ENCODE measurements at places on chromosomes 7 and 10. TPM values are rescaled to one million over a fixed set of nuclear protein-coding genes. Genes with fewer than 3 reads are reported as not detected.
A peak's percentile ranks its signal among the peaks of the same experiment; 100 is the strongest.

ASB10 gene
- not detected for total RNA-seq

GRCh38 chr10:34638406-34639054 lies 176.6 kb downstream of the PARD3 start:
- no peak overlapping the region for H3K4me3 ChIP-seq
- peak; percentile 78 for DNase-seq
- H3K27ac ChIP-seq: no peak overlapping the region
- peaks cover 2% of the 10 kb centered on the region for H3K27me3 ChIP-seq
- H3K36me3 ChIP-seq: no peaks in the 10 kb centered on the region

LRRC17 gene
- not detected for total RNA-seq

- peak overlapping the region; percentile 100 for H3K4me3 ChIP-seq
- H3K27ac ChIP-seq: peak overlapping the region; percentile 99
- DNase-seq: no peak
- no peaks in the 10 kb centered on the region for H3K27me3 ChIP-seq
Measured at GRCh38 chr10:99429517-99430095, 818 bp downstream of the GOT1 start.
